Stimulated activated CD4-positive, alpha-beta T cell treated with anti-CD3 and anti-CD28 coated beads, Interleukin-4, amount 100 ng/mL, for 1 hour (primary cell): ENCODE measurements at places on chromosomes 7 and 10.

DNA sequence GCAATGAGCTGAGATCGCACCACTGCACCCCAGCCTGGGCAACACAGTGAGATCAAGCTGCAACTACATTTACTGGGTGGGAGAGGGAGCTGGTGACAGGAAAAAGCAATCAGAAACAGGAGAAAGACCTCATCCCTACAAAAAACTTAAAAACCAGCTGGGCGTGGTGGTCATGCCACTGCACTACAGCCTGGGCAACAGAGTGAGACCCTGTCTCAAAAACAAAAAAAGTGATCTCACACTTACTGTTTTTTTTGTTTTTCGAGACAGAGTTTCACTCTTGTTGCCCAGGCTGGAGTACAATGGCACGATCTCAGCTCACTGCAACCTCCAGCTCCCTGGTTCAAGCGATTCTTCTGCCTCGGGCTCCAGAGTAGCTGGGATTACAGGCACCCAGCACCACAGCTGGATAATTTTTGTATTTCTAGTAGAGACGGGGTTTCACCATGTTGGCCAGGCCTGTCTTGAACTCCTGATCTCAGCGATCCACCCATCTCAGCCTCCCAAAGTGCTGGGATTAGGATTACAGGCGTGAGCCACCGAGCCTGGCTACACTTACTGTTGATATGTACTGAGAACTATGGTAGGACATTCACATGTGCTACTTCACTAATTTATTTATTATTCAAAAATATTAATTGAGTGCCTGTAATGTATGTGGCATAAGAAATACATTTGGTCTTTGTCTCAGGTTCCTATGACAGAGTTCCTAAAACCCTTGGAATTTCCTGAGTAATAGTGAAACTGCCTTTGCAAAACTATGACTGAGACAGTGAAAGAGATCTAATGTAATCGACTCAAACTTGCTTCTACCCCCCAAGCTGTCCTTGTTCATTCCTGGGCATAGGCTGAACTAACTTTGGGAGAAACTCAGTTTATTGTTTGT, 27.7 kb upstream of the NRBF2 start:
- DNase-seq = no peak

GRCh38 chr10:119575506-119575905, 21.3 kb downstream of the TIAL1 start:
- no peak for DNase-seq

DNA sequence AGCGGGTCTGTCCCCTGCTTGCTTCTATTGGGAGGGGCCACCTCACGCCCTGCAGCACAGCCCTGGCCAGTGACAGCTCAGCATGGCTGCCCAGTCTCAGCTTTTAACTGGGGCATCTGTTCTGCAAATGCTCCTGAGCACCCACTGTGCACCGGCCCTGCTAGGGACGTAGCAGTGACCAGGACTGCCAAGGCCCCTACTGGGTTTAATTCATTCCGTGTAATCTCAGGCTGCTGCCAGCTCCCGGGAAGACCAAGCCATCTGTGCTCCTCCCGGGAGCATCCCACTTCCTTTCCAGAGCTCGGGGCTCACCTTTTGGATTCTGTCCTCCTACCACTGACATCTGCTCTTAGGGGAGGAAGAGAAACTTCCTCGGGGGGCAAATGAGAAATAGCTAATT, 85.2 kb downstream of the ADARB2 start:
- DNase-seq = no peak

DNA sequence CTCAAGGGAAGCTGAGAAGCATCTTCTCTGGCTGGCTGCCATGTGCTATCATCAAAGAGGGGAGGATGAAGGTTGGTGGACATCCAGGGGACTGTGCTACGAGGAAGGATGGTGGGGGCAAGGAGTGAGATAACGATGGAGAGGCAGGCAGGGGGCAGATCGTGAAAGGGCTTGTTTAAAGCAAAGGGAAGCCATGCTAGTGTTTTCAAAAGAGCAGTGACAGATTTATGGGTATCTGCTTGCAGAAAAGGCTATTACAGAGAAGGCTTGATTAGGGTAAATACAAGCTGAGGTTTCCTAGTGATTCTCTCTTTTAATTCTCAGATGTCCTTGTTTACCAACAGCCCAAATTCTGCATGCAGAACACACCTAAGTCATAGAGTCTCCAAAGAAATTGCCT, 88.9 kb upstream of the MKX start:
- no peak for DNase-seq

DNA sequence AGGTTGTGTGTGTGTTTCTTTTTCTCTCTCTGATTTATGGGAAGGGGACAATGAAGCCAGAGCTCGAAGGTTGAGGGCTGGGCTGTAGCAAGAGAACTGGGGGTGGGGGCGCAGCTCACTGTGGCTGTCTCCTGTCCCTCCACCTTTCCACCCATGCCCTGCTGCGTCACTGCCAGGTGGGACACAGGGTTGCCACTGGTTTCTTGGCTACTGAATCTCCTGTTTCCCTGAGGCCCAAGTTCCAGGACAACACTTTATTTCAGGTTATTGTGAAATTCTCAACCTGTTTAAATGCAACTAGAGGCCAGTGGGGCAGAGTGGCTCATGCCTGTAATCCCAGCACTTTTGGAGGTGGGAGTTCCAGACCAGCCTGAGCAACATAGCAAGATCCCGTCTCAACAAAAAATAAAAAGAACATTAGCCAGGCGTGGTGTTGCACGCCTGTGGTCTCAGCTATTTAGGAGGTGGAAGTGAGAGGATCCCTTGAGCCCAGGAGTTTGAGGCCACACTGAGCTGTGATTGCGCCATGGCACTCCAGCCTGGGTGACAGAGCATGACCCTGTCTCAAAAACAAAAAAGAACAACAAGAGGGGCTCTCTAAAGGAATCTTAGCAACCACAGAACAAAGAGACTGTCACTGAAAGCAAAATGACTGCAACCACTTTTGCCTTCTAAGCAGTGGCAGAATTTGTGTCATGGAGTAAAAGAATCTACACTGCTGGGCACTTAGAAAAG, 22.6 kb downstream of the TBATA start:
- DNase-seq = no peak

- DNase-seq = no peak
Observed at GRCh38 chr10:99676426-99676825, 17.1 kb downstream of the ENTPD7 start.

DNA sequence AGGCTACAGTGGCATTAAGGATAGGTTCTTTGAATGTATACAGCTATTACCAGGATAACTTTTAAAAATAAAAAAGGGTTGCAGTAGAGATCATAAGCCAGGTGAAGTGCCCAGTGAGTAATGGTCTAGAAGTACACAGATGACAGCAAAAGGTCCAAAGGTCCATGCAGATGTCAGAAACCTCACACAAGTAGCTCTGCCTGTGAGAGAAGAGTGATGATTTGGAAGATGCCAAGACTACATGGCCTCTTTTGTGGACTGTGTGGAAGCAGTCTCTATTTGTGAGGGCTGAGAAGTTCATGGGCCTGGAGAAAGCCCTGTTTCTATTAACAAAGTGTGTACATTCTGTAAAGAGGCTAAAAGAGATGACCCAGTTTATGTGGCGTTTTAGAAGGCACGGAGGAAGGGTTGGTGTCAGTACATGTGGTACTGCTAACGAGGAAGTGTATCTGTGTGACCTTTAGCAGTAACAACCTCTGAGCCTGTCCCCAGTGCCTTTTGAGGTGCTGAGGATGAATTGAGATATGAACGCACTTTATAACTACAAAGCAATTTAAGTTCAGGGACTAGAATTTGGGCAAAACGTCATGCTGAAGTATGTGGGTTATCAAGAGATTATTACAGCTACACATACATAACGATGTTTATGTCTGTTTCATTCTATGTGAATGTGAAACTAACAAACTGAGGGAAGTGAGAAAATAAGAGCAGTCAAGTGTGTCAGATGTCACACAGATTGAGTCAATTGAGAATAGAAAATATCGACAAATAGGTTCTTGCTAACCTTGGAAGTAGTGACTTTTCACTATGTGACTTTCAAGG, 7.6 kb downstream of the CYCS start:
- DNase-seq = no peak

- no peak for DNase-seq
Observed at GRCh38 chr10:13224210-13224995, 9.8 kb downstream of the UCMA start.

DNA sequence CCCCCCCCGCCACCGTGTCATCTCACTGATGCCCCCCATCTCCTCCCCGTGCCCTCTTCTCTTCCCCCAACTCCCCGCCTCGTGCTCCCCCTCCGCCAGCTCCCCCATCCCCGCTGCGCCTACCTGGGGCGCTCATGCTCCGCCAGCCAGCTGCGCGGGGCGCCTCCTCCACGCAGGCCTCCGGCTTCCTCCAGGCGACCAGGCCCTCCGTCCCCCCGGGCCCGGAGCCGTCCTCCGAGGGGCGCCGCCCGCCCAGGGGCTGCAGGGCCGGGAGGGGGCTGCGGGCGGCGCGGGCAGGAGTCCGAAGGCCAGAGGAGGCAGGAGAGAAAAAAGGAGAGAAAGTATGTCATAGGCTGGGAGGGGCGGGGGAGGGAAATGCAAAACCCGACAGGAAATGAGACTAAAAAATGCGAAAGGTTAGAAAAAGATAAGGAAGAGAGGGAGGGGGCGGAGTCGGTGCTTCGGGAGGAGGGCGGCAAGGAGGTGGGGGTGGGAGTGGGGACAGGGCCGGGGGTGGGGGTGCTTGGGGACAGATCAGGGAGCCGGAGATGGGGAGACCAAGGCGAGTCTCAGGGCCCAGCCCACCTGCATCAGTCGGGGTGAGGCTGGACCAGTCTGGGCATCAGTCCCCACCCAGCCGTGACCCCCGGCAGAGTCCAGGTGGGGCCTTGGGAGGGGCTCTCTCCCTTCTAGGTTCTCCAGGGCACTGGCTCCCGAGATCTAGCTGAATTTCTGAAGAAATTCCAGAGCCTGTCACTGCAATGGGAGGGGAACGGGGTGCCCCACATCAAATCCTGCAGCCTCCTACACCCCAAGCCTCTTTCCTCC, at the start of gene CARD11:
Gene CARD11, minus strand, starts transcription at position 324 of the 828 bp plus-strand sequence. CDS start 85,361 bp downstream, outside the sequence.
- peak; percentile 56 for DNase-seq

DNA sequence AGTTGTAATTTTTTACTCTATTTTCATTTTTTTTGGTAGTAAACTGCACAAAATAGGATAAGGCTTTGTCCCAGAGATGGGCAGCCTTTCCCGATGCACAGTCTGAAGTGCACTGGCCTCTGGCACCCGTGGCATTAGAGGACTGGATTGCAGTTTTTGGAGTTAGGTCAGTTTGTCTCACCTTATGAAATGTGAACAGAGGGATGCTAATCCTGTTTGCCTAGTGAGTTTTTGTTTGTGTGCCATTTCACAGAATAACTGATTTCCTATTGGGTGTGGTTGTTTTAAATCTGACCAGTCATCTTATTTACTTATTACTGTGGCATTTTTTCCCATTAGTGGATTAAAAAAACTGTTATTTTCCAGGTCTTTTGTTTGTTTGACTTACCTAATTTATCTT, 109.5 kb upstream of the GATA3 start:
- DNase-seq = no peak
